ENCODE measurements at places on chromosomes 2 and 18.
A peak's percentile ranks its signal among the peaks of the same experiment; 100 is the strongest.

DNA sequence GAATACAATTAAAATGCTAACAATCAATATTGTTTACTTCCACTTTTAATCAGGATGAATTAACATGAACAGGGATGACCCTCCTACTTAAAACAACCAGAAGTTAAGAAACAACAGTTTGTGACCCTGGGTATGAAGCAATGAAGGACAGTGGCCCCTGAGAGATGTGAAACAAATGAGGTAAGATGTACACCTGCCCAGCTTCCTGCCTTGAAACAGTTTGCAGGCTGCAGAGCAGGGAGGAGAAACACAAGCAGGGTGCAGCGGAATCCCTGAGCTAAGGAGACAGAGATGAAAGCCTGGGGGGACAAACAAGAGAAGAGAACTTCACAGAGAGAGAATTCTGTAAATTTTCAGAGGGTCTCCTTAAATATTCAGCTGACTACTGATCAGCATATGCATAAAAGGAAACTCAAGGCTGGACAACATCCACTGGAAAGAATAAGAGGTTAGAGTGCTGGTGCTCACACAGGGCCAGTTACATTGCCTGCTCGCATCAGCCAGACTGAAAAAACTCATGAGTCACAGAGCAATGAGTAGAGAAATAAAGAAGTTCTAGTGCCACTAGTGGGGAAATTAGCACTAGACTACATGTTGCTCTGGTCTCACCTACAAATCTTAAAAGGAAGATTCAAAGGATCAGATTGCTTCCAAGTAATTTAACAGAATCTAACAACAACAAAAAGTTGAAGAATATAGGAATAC lies 106.4 kb downstream of the PID1 start:
- H3K27me3 ChIP-seq, result no peaks in the 10 kb centered on the region
- no peaks in the 10 kb centered on the region for H3K36me3 ChIP-seq
- no peak overlapping the region for H3K4me3 ChIP-seq
- H3K27ac ChIP-seq, result no peak overlapping the region

DNA sequence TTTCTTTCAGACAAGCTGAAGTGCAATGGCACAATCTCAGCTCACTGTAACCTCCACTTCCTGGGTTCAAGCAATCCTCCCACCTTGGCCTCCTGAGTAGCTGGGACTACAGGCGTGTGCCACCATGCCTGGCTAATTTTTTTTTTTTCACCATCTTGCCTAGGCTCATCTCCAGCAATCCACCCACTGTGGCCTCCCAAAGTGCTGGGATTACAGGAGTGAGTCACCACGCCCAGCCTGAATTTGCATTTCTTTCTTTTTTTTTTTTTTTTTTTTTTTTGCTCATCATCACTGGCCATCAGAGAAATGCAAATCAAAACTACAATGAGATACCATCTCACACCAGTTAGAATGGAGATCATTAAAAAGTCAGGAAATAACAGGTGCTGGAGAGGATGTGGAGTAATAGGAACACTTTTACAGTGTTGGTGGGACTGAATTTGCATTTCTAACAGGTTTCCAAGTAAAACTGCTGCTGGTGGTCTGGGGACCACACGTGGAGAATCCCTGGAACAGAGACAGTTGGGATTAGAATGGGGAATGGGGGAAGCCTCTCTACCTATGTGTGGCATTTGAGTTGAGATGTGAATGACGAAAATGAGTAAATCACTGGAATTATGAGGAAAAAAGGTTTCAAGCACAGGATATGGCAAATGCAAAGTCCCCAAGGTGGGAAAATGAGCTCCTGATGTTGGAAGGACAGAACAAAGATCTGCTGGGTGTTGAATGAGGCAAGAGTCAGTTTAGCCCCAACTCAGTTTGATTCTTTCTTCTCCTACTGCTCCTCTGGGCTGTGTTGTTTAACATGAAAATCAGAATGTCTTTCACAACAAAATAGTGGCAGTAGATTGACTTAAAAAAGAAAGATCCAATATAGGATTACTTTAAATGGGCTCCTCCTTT lies 88.8 kb upstream of the MAP4K4 start:
- H3K4me1 ChIP-seq, result no peaks in the 10 kb centered on the region
- no peak for DNase-seq
- H3K27me3 ChIP-seq, result no peaks in the 10 kb centered on the region
- peaks cover 3% of the 10 kb centered on the region for H3K36me3 ChIP-seq

GRCh38 chr2:185012643-185013042 lies 414.3 kb downstream of the ZNF804A start:
- no peaks in the 10 kb centered on the region for H3K27me3 ChIP-seq
- no peak for DNase-seq
- H3K27ac ChIP-seq, result no peak overlapping the region

DNA sequence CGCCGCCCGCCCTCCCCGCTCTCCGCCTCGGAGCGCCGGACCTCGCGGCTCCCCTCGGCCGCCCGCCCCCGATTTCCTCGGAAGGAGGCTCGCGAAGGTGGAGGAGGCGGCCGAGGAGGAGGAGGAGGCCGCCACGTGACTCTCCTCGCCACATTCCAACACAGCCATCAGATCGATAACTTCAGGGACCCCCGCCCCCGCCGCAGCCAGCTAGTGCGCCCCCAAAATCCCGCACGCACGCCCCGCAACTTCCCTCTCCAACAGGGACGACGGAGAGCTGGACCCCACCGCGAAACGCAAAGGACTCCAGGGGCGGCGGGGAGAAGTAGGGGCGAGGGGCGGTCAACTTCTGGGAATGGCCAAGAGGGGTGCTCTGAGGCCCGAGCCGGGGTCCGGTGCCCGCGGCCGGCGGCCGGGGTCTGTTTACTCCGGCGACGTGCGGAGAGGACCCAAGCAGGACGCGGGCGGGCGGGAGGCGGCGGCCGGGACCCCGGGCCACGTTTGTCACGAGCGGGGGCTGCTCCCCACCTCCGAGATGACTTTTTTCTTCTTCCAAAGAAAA lies 2.0 kb downstream of the ZNF521 start:
- H3K27me3 ChIP-seq, result peaks cover 80% of the 10 kb centered on the region
- no peaks in the 10 kb centered on the region for H3K36me3 ChIP-seq
- H3K27ac ChIP-seq, result no peak overlapping the region
- H3K4me3 ChIP-seq, result peak overlapping the region; percentile 80

GRCh38 chr2:49318531-49318930 lies 164.2 kb upstream of the FSHR start:
- no peak for DNase-seq
- H3K4me3 ChIP-seq, result no peak overlapping the region
- H3K27me3 ChIP-seq, result peaks cover 3% of the 10 kb centered on the region
- no peaks in the 10 kb centered on the region for H3K36me3 ChIP-seq

DNA sequence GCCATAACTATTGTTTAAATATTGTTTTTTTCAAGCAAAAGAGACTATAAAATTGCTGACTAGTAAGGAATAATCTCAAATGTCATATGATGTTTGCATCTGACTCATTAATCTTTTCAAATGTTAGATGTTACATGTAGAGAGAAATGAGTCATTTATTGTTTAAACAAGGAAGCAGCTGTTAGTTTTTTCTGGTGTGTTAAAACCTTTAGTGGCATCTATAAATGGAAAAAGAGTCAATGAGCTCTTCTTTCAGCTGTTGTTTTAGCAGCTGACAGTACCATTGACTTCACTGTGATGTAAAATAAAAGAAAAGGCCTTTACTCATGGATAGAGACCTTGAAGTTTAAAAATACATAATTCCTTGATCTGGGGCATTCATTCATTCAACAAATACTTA lies 1.8 kb upstream of the KLHL41 start:
- no peaks in the 10 kb centered on the region for H3K27me3 ChIP-seq
- DNase-seq, result no peak
- H3K4me1 ChIP-seq, result no peaks in the 10 kb centered on the region
- H3K27ac ChIP-seq, result no peak overlapping the region
- H3K36me3 ChIP-seq, result peaks cover 8% of the 10 kb centered on the region
- no peak overlapping the region for H3K4me3 ChIP-seq

DNA sequence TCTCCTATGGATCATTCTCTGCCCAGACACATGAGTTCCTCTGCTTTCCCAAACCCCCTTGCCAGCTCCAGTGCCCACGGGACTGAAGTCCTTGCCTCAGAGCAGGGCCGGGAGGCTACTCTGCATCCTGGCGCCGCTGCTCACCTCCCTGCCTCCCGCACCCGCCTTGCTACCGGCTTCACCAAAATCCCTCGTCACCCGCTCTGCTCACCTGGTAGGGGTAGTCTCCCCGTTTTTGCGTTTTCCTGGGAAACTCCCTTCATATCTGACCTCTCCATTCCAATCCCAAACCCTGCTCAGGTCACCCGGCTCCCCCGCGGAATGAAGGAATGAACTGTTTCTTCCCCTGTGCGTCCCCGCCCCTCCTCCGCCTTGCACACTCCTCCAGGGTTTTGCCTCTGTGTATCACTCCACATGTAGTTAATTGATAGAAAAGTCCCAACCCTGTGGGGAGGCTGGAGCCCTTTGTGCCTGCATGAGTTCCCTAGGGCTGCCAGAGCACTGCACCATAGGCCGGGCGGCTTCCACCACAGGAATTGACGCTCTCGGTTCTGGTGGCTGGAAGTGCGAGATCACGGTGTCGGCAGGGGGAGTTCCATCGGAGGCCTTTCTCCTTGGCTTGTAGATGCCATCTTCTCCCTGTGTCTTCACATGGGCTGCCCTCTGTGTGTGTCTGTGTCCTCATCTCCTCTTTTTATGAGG lies 2.0 kb upstream of the DGKD start:
- H3K27me3 ChIP-seq, result no peaks in the 10 kb centered on the region
- peaks cover 22% of the 10 kb centered on the region for H3K36me3 ChIP-seq
- H3K4me1 ChIP-seq, result peaks cover 49% of the 10 kb centered on the region

DNA sequence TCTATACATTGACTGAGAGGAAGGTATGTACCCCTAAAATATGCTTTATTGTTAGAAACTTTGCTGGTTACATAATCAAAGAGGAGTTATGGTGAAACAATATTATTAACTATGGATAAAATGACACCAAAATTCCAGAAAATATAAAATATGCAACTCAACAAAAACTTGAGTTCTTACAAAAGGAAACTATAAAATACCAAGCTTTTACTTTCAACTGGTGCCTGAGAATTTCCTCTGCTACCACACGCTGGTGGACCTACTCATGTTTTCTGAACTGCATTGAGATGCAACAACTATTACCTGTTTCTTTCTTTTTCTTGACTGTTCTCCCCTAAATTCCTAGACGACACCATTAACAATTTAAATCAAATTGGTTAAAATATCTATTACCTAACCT lies 8.2 kb upstream of the NFE2L2 start:
- no peaks in the 10 kb centered on the region for H3K36me3 ChIP-seq
- H3K27me3 ChIP-seq, result no peaks in the 10 kb centered on the region
- DNase-seq, result no peak
- peaks cover 43% of the 10 kb centered on the region for H3K4me1 ChIP-seq
- no peak overlapping the region for H3K27ac ChIP-seq

GRCh38 chr2:190407246-190407661 lies 901 bp upstream of the MFSD6 start:
- H3K4me1 ChIP-seq, result peaks cover 31% of the 10 kb centered on the region
- H3K27ac ChIP-seq, result no peak overlapping the region
- H3K27me3 ChIP-seq, result no peaks in the 10 kb centered on the region

- no peak for DNase-seq
- no peak overlapping the region for H3K4me3 ChIP-seq
- no peaks in the 10 kb centered on the region for H3K36me3 ChIP-seq
- H3K27ac ChIP-seq, result no peak overlapping the region
- H3K27me3 ChIP-seq, result peaks cover 3% of the 10 kb centered on the region
- H3K4me1 ChIP-seq, result no peaks in the 10 kb centered on the region
Observed at GRCh38 chr2:219902891-219903552, 275.6 kb downstream of the SLC4A3 start.

DNA sequence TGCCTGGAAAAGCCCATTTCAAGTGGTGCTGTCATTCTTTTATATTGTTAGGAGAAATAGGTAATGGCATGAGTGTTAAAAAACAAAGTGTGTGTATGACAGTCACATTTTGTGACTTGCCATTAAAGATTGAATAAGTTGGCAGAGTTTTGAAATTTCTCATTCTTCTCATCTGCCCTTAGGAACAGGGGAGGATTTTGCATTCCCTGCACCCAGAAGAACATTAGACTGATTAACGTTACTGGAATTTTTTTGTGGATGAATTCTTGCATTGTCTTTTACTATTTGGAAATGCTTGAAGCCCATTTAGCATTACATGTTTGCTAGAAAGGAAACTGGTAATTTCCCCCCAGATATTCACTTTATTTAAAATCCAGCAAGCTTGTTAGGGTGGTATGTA lies 162.2 kb downstream of the BABAM2 start:
- H3K36me3 ChIP-seq, result peaks cover 19% of the 10 kb centered on the region
- H3K4me3 ChIP-seq, result no peak overlapping the region
- DNase-seq, result no peak
- no peaks in the 10 kb centered on the region for H3K27me3 ChIP-seq
- peaks cover 14% of the 10 kb centered on the region for H3K4me1 ChIP-seq
- H3K27ac ChIP-seq, result no peak overlapping the region

DNA sequence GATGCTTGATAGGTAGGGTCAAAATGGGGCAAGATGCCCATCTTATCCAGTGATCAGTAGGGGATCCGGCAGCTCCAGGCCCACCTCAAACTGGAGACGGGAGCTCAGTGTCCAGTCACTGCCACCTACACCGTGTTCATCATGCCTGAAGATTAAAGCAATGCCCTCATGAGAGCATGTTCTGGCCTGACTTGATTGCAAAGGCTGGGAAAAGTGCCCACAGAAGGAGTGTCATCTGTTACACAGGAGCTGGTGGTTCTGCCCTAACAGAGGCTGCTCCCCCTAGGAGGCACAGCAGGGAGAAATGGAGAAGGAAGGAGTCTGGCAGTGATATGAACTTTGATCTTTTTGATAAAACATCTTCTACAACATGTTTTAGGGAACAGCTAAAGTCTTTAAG lies 92.3 kb downstream of the CCBE1 start:
- no peak overlapping the region for H3K4me3 ChIP-seq
- H3K27ac ChIP-seq, result no peak overlapping the region
- H3K36me3 ChIP-seq, result no peaks in the 10 kb centered on the region
- DNase-seq, result no peak
- no peaks in the 10 kb centered on the region for H3K4me1 ChIP-seq

GRCh38 chr18:73908323-73908722 lies 239.3 kb downstream of the FBXO15 start:
- DNase-seq, result no peak
- H3K27ac ChIP-seq, result no peak overlapping the region
- peaks cover 24% of the 10 kb centered on the region for H3K27me3 ChIP-seq
- H3K4me3 ChIP-seq, result no peak overlapping the region

DNA sequence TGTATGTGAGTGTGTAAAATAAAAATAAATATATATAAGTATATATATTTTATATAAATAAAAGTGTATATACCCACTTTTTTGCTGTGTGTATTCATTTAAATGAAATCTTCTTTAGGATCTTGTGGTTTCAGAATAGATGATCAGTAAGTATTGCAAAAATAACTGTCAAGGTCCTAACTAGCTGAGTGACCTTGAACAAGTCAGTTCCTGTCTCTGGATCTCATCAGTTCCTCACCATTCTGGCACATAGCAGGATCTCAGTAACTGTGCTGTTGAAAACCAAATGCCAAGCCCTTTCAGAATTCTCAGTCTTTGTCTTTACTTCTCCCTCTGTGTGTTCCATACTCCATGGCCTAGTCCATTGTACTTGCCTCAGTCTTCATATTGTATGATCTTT lies 115.3 kb upstream of the CXCR4 start:
- no peak overlapping the region for H3K4me3 ChIP-seq
- DNase-seq, result no peak
- peaks cover 12% of the 10 kb centered on the region for H3K4me1 ChIP-seq
- H3K36me3 ChIP-seq, result no peaks in the 10 kb centered on the region
- H3K27me3 ChIP-seq, result no peaks in the 10 kb centered on the region

- no peaks in the 10 kb centered on the region for H3K36me3 ChIP-seq
- H3K4me3 ChIP-seq, result no peak overlapping the region
- H3K27ac ChIP-seq, result no peak overlapping the region
- no peak for DNase-seq
Observed at GRCh38 chr18:22296304-22296703, 121.4 kb downstream of the CTAGE1 start.
